ENCODE measurements at places on chromosomes 1 and 21.

DNA sequence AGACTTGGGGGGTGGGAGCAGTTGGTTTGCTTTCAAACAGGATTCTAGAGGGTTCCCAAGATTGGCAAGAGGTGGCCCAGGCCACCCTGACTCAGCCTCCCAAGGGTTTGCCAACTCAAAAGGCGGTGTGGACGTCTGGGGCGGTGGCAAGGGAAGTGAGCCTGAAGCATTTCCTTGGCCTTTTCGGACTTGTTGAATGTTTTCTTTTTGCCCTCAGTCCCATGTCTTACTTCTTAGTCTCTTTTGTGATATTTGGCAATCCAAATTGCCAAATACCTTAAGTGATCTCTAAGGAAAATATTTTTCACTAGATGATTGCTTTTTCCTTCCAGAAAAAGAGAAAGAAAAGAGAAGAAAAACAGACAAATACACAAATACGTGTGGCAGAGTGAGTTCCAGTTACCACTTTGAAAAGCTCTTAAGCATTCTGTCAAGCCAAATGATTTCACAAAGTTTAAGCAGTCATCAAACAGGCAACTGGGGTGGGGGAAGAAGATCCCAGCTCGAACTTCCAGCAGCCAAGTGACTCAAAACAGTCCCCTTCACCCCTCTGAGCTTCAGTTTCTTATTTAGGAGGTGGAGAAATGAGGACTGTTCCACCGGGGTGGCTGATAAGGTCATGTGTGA lies 374.6 kb upstream of the USP24 start:
- DNase-seq = no peak

DNA sequence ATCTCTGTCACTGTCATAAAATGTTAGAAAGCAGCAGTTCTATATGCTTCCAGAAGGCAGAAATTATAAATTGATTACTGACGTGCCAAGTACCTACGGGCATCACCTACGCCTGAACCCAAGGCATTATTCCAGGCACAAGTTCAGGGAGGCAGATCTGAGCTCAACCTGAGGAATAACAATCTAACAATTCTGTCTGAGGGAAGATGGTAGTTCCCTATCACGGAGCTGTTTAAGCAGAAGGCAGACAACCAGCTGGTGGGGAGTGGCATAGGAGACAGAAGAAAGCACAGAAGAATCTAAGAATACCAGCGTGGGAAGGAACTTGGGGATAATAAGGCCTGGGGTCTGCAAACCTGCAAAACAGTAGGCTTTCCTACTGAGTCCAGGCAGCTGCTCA lies 40.4 kb downstream of the SLC9A1 start:
- no peak for DNase-seq

DNA sequence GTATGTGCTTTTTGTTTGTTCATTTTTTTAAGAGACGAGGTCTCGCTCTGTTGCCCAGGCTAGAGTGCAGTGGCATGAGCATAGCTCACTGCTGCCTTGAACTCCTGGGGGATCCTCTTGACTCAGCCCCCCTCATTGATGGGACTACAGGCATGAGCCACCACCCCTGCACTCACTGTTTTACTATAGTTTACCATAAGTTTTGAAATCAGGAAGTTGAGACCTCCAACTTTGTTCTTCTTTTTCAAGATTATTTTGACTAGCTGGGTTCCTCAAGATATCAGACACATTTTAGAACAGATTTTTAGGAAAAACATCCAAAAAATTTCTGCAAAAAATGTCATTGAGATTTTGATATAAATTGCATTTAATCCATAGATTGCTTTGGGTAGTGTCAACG lies 120.4 kb upstream of the FGGY start:
- DNase-seq = no peak

DNA sequence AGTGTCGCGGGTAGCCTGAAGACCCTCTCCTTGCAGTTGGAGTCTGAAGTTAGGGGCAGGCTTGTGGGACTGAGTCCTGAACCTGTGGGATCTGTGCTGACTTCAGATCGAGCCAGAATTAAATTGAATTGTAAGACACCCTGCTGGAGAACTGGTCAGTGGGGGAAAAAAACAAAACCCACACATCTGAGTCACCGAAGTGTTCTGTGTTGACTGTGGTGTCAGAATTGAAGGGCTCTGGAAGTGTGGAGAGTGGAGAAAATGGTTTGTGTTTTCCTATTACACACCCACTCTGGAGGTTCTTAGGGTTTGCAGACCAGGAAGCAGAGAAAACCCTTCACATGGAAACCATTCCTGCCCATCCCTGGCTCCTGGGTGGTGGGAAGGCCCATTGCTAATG lies 209.5 kb upstream of the GALNT2 start:
- DNase-seq = no peak

GRCh38 chr1:176205332-176205914 lies 1.7 kb downstream of the COP1 start:
- DNase-seq = no peak

DNA sequence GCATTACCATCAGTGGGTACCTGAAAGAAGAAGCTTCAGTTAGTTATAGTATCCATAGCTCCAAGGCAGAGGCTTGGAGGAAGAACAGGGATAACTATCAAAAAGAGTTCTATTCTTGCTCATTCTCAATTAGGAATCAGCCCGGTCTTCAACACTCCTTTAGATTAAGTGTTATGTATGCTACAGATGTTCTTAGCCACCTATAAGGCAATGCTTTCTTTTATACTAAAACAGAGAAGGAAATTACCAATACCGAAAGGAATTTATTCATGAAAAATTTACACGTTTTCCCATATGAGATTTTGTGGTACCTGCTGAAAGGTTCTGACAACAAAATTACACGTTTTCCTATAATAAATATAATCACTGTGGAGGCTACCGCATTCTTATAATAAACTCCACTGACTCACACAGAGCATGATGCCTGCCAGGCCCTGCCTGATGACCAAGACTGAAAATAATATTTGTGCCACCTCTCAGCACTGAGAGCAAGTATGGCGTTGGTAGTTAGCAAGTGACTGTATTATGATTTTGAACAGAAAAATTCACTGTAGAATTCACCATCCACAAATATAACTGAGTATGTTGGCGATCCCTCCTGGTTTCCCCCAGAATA lies 58.3 kb downstream of the APP start:
- DNase-seq = no peak

DNA sequence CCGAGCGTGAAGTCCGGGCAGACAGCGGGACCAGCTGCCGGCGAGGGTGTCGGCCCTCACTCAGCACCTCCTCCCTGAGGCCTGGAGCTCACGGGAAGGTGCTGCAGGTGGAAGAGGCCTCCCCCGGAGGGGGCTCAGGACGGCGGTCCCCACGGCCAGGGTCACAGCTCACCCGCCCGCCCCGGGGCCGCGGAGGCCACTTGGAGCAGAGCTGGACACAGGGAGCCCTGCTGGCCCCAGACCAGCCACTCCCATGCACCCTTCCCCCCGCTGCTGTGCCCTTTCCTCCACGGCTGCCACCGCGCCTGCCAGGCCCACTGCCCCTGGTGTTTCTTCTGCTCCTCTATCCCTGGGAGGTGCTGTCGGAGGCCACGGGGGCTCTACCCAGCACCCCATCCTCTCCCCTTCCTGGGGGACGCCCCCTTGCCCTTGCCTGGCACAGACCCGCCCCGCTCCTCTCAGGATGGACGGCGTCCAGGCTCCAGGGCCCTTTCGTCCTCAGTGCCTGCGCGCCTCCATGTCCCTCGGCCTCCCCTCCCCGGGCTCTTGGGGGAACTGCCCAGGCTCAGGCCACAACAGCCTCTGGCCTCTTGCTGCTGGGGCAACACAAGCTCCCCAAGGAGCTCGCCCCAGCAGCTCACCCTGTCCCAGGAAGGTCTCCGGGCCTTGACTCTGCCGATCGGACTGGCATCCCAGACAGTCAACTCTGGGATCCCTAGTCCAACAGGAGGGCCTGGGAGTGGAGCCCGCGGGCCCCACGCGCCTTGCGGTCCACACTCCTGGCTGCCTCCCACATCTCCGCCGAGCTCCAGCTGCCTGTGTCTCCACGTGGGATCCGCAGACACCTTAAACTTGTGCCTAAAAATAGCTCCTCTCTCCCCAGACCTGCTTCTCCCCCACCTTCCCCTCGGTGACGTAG lies 4.1 kb downstream of the TMEM240 start:
- no peak for DNase-seq

DNA sequence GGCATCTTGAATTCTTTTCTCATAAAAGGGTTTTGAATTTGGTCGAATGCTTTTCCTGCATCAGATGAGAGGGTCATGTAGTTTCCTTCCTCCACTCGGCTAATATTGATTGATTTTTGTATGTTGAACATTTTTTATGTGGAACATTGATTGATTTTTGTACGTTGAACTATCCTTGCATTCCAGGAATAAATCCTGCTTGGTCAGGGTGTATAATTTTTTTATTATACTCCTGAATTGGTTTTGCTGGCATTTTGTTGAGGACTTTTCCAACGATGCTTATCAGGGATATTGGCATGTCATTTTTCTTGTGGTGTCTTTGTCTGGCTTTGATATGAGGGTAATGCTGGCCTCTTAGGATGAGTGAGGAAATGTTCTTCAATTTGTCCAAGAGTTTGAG lies 8.5 kb downstream of the TMEM240 start:
- no peak for DNase-seq

- DNase-seq = no peak
These were observed 1655.4 kb downstream of the BRINP3 start for GRCh38 chr1:188822248-188822647.

- DNase-seq = no peak
These were observed 12.4 kb upstream of the PODN start for GRCh38 chr1:53049574-53049967.

GRCh38 chr1:48735796-48736195 lies 40.9 kb downstream of the BEND5 start:
- DNase-seq = no peak

DNA sequence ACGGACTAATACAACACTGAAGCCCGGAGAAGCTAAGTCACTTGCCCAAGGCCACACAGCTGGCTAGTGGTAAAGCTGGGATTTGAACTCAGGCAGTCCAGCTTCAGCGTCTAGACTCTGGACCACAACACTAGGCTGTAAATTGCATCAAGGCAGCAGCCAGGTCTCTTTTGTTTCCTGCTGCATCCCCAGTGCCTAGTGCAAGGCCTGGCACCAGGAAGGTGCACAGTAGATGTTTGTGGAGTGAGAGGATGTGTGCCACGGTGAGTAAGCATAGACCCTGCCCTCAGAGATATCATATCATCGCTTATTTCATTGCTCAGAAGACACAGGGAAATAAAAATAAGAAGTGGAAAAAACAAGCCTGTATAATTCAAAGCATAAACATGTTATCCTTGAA lies 40.9 kb downstream of the IGSF21 start:
- no peak for DNase-seq

DNA sequence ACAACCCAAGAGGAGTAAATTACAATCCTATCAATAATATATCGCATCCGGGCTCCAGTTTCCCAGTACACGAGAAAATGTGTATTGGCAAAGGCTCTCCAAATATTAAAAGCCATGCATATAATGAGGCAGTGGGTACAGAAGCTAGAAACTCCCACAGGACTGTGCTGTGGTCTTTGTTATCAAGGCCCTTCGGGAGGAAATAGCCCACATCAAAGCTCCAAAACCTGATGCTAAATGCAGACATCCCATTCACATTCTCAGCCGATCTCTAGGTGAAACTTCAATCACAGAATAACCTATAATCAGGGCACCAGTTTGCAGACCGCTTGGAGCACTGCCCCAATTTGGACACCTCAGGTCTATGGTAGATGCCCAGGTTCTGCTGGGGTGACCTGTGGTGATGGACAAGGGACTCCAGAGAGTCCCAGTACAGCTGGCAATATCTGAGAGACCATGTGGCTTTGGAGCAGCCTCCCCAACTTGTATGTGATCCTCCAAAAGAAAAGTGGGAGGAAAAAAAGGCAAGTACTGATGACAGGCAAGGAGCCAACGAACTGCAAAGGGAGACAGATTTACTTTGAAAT lies 148.8 kb upstream of the CAMK1G start:
- DNase-seq = no peak

DNA sequence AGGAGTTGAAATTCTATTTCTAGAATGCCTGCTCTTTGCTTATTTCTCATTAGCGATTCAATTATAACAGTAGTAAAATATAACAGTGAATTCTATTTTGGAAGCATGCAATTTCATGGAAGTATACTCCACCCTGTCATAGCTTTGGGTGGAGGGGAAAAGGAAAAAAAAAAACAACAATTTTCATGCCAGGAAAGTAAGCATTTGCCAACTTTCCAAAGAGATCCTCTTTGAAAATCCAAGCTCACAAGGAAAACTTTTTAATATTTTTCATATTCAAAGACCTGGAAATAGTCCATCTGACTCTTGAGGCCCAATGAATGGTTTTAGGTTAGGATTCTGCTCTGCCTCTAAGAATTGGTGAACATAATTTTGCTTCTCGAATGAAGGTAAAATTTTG lies 134.5 kb downstream of the PTPN14 start:
- no peak for DNase-seq

- DNase-seq = no peak
These were observed 8.3 kb downstream of the NFIA start for GRCh38 chr1:61090546-61091202.

DNA sequence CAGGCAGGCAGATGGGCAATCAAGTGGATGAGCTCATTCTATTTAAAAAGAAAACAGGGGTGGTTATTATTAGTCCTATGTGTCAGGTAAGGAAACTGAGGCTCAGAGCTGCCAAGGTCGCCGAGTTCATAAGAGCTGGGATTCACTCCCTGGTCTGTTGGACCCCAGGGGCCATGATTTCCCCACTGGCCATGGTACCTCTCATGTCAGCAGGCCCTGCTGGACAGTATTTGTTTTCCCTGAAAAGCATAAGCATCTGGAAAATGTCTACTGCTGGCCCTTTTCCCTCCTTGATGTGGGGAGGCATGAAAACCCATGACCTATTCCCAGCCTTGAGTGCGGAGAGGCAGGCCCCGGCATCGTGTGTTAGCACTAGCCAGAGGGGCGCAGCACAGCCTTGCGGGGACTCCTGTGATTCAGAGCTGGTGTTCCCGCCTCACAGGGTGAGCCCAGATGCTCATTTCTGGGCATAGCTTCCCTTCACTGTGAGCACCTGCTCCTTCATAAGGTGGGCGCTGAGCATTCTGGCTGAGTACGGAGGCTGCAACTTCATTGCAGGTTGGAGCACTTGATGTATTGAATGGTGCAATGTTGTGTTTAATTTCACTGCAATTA lies 617.5 kb downstream of the PTPRU start:
- DNase-seq = no peak

GRCh38 chr1:77857552-77857951 lies 30.9 kb upstream of the NEXN start:
- DNase-seq = no peak

DNA sequence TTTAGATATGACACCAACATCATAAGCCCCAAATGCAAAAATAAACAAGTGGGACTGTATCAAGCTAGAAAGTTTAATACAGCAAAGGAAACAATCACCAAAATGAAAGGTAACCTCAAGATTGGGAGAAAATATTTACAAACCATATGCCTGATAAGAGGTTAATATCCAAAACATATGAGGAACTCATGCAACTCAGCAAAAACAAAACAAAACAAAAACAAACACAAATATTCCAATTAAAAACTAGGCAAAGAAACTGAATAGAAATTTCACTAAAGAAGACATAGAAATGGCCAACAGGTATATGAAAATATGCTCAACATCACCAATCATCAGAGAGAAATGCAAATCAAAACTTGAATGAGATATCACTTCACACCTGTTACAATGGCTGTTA lies 116.5 kb upstream of the ATP1B1 start:
- DNase-seq = no peak
